EH (cell line): ENCODE measurements at places on chromosomes 12 and 14.

- no peak for DNase-seq
Measured at GRCh38 chr12:57852620-57853500, 6.3 kb upstream of the CTDSP2 start.

GRCh38 chr12:1913377-1914113, 4.9 kb downstream of the CACNA2D4 start:
- DNase-seq = no peak

- peak; percentile 67 for DNase-seq
Measured at GRCh38 chr12:46921048-46921763, 95.4 kb upstream of the SLC38A4 start.

- peak; percentile 95 for DNase-seq
Measured at GRCh38 chr12:89951050-89951693, 242.5 kb upstream of the ATP2B1 start.

- DNase-seq = no peak
Measured at GRCh38 chr14:58687232-58687795, 49.6 kb downstream of the DACT1 start.

DNA sequence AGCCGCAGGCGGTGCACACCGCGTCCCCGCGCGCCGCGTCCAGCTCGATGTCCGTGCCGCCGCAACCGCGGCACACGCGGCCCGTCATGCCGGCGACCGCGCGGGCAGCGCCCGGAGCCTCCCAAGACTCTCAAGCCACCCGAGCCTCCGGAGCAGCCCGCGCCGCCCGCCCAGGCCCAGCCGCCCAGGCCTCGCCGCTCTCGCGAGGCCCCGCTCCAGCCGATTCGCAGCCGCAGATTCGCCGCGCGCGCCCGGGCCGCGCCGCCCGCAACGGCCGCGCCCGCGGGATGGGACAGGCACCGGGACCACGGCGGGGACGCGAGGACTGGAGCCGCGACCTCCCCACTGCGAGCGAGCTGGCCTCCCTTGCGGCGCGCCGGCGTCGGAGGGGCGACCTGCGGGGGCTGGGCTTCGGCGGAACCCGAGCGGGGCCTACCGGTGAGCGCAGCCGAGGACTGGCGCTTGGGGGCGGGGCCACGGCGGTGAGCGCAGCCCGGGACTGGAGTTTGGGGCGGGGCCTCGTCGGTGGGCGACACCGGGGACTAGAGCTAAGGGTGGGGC, at the start of gene BRF1:
TSS of gene BRF1 (minus strand) at position 460 of the 561 bp plus-strand sequence. CDS start at position 88, 372 bp downstream.
- DNase-seq = peak; percentile 94
